Amygdala (tissue), 56 donors: ENCODE measurements at places on chromosomes 13 and 19.

GRCh38 chr13:53694814-53695532, 666.4 kb downstream of the OLFM4 start:
- DNase-seq: no peak

DNA sequence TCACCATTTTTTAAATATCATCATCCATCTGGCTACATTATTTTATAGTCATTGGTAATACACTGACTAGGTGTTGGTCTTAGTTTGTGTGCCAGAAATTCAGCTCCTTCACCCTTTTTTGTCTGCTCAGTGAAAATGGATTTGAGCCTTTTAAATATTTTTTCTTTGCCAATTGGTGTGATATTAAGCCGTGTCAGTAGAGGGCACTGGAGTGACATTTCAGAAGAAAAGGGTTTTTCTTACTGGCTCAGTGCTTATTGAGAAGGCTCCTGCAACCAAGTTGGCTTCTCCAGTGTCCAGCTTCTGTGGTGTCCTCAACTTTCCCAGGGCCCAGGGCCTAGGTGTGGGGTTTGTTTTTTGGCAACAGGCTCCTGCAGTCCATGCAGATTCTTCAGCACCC, 546.6 kb downstream of the DACH1 start:
- no peak for DNase-seq

DNA sequence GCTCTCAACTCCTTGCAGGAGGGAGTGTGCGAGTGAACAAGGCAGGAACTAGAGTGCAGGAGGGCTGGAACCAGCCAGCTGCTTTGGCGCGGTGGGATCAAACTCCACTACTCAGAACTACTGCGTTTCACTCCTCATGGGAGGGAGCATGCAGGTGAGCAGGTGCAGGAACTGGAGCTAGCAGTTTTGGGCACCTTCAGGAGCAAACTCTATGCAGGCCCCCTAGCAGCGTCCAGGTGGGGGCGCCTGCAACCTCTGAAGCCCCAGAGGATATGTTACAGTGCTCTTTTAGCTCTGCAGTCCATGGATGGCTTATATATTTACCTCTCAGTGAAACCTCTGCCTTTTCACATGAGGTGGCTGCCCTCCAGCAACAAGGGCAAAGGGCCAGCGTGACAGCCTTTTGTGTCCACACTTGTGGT, 1303.4 kb downstream of the PCDH9 start:
- peak; percentile 1 for DNase-seq

DNA sequence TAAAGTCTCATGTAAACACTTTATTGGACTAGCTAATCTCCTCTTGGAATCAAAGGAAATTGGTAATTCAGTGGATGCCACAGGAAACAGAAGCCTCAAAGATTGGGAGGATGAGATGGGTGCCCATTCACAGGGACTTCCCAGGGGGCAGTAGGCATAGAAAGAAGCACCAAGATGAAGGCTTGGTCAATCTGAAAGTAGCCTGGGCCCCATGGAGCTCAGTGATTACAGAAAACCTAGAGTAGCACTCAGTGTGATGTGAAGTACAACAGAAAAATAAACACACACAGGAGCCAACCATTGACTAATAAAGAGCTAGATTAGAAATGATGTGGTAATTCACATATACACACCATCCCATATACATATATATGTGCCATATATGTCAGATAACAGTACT, 560.6 kb downstream of the TBC1D4 start:
- no peak for DNase-seq

GRCh38 chr13:21010621-21011020, 50.8 kb downstream of the LATS2 start:
- DNase-seq: no peak

DNA sequence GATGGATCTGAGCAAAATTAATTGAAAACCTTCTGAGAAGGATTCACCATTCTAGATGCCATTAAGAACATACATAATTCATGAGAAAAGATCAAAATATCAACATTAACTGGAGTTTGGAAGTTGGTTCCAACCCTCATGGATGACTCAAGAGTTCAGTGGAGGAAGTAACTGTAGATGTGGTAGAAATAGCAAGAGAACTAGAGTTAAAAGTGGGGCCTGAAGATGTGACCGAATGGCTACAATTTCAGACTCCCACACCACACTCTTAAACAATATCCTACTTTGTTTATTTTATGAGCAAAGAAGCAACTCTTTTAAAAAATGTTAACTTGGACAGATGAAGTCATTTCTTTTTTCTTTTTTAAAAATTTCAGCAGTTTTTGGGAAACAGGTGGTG, 354.3 kb downstream of the KLF12 start:
- no peak for DNase-seq

- no peak for DNase-seq
Measured at GRCh38 chr13:26529441-26529840, 28.0 kb upstream of the WASF3 start.

DNA sequence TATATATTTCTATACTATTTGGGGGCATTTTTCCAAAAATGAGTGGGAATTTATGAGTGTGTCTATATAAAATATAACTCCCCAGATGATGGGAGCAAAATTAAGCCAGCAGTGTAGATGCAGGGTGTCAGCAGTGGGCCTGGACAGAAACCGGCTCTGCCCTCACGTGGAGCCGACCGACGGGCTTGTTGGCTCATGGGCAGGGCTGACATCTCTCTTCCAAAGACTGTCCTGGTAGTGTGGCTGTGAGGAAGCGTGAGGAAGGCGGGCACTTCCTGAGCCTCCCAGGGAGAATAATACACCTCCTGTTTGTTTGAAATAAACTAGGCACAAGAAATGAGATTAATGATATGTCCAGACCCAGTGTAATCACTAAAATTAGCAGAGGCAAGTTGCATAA, 206.5 kb downstream of the TEX29 start:
- no peak for DNase-seq

- DNase-seq: no peak
Measured at GRCh38 chr13:101490406-101491015, 38.0 kb downstream of the ITGBL1 start.

DNA sequence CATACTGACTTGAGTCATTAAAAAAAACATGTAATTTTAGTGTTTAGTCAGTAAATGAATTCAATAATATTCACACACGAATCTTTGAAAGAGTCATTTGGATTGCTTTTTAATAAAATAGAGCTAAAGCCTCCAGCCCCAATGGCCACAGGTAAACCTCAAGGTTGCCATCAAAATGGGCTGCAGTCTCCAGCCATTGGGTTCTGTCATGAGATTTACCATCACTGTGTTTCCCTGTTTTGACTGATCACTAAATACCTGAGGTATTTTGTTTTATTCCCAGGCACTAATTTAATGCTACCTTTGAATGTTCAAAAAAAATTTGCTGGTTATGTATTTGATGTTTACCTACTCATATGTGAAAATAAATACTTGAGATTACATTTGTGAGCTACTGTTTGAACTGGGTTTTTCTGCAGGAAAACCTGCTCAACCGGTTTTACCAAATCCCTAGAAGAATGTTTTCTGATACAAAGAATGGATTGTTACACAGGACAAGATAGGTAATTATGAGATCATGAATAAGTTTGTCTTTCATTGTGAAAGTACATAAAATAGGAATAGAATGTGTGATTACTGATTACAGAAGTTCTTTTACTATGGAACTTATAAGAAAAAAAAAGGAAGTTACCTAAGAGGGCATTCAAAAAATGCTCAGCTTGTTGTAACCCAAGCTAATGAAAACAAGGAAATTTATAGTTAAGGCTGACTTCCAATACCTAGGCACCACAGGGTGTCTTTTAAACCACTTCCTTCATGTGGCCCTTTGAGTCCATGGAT, 391.3 kb downstream of the EFNB2 start:
- no peak for DNase-seq

DNA sequence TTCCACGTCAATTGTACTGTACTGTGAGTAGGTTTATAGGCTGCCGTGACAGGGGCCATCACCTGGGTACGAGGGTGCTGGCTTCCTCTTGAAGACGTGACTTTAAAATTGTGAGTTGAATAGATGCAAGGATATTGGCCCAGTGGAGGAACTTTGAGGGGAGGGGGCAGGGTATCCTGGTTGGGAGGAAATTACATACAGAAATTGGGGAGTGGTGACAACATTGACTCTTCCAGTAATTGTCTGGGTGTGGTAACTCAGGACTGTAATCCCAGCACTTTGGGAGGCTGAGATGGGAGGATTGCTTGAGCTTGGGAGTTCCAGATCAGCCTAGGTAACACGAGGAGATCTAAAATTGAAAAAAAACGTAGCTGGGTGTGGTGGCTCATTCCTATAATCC, 30.4 kb downstream of the DPRX start:
- DNase-seq: no peak

- no peak for DNase-seq
Measured at GRCh38 chr19:37695144-37695899, 24.2 kb downstream of the ZNF607 start.

DNA sequence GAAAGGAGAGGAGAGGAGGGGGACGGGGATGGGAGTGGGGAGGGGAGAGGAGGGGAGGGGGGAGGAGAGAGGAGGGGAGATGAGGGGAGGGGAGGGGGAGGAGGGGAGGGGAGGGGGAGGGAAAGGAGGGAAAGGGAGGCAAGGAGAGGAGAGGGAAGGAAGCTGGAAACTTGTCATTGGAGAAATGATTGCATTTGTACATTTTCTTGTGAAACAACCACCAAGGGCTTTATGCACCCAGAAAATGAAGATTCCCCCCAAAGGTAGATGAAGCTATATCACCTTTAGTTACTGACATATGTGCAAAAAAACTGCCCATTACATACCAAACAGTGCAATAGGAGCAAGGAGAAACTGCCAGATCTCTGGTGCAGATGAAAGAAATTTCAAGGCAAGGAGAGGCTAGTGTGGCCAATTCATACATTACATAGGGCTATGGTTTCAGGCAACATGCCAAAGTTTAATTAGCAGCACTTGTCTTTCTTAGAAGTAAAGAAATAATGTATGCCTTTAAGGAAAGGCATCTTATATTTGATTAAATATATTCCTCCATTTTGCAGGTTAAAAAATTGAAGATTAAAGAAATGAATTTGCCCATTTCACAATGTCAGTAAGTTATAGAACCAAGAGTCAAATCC, 49.5 kb upstream of the STK24 start:
- DNase-seq: no peak

GRCh38 chr13:32212421-32212820, 102.7 kb downstream of the ZAR1L start:
- no peak for DNase-seq

- DNase-seq: no peak
Measured at GRCh38 chr13:88526186-88526852, 855.1 kb downstream of the SLITRK5 start.

DNA sequence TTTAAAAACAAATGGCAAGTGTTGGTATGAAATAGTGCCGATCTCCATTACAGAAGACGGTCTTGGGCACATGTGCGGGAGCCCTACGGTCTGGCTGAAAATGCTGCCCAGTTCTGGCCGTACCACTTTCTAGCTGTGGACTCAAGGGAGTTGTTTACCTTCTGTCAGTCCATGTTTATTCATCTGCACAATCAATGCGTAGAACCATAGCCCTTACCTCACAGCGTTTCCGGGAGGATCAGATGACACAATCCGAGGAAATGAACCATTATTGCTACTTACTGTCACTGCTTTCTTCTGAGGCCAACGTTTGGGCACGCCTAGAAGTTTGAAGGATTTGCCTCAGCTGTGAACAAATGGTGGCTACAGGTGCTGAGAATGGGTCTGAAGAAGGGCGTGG, 31.2 kb downstream of the GADD45B start:
- DNase-seq: no peak

DNA sequence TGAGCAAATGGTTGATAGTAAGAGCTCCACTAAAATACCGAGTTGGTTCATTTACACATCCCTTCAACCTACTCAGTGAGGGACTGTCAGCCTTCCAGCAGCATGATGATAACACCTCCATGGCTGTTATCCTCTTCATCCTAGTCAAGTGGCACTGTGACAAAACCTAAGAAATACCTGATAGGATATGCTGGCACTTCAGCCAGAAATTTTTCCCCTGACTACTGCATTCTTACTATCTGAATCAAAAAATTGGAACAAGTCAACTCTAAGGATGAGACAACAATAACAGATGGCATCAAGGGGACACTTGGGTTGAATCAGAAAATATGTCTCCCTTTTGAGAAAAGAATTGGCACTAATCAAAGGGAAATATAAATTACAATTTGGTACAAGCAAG, 193.9 kb downstream of the KCTD12 start:
- no peak for DNase-seq

GRCh38 chr13:104530741-104531140, 1464.5 kb upstream of the SLC10A2 start:
- DNase-seq: no peak

- no peak for DNase-seq
Measured at GRCh38 chr19:6853868-6854267, 33.5 kb upstream of the ADGRE1 start.

- DNase-seq: no peak
Measured at GRCh38 chr19:17778968-17779929, 15.7 kb upstream of the B3GNT3 start.

DNA sequence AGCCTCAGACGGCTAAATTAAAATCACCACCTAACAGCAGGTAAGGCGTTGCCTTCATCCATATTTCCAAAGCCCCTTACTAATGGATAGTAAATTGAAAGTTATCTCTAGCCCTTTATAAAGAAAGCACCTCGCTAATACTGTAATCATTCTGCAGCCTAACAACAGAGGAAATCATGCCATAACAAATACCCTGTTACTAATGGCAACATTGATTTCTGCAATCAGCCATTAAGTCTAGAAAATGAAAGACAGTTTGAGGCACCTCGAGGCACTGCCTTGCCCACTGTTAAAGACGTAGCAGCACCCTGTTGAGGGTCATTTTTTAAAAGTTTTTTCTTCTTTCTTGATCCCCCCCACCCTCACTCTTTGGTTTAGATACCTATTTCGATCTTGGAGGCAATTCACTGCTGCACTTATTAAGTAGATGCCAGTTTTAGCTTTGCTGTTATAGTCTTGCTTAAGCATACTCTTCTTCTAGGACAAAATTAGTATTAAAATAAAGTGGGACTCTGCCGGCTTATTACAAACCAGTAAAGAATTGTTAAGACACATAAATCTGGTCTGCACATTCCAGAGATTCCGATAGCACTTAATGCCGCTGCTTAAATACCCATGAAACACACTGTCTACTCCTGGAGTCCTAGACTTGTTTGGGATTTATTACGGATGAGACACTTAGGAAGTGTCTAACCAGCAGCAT, 74.8 kb downstream of the ZNF536 start:
- DNase-seq: no peak

- DNase-seq: peak; percentile 32
Measured at GRCh38 chr19:48489608-48490216, 20.5 kb downstream of the CYTH2 start.

- DNase-seq: no peak
Measured at GRCh38 chr13:85725433-85725832, 73.8 kb downstream of the SLITRK6 start.

DNA sequence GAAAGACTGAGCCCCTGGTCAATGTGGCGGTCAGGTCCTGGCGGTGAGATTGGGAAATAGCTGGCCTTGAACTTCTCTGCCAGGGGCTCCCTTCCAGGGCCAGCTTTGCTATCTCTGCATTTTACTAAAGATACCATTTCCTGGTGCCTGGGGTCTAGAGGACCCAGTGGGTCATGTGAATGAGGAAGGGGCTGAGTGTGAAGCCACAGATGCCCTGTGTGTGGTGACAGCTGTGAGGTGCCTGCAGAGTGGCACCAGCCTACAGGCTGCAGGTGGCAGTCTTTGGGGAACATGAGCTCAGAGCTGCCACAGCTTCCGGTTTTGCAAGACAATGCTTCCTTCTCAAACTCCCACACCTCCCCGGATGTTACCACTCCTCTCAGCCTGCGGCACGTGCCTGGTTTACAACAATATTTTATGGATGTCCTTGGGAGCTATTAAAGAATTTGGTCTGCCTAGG, 5.2 kb upstream of the MLNR start:
- DNase-seq: no peak

- DNase-seq: no peak
Measured at GRCh38 chr19:29400917-29401711, 124.7 kb upstream of the VSTM2B start.
